ENCODE measurements at places on chromosomes 2 and 18. TPM values are rescaled to one million over a fixed set of nuclear protein-coding genes. Genes with fewer than 3 reads are reported as not detected.

Gene SCN1A
- not detected for total RNA-seq

Gene SERPINB2
- 211 TPM for total RNA-seq

Gene FAM124B
- 0.22 TPM for total RNA-seq

Gene HOXD11
- 0.22 TPM for total RNA-seq

Gene CCDC121
- 0.88 TPM for total RNA-seq

Gene ODC1
- total RNA-seq, result 216 TPM

Gene COX7A2L
- 156 TPM for total RNA-seq

Gene TMEM200C
- not detected for total RNA-seq

Gene RPRM
- total RNA-seq, result not detected

Gene BOK
- total RNA-seq, result 37.4 TPM

Gene SERPINB11
- total RNA-seq, result not detected

Gene LRP1B
- total RNA-seq, result 0.29 TPM

Gene SLC4A5
- total RNA-seq, result 0.29 TPM

All from placental pericyte (primary cell).